ENCODE measurements at places on chromosomes 2 and 18.

DNA sequence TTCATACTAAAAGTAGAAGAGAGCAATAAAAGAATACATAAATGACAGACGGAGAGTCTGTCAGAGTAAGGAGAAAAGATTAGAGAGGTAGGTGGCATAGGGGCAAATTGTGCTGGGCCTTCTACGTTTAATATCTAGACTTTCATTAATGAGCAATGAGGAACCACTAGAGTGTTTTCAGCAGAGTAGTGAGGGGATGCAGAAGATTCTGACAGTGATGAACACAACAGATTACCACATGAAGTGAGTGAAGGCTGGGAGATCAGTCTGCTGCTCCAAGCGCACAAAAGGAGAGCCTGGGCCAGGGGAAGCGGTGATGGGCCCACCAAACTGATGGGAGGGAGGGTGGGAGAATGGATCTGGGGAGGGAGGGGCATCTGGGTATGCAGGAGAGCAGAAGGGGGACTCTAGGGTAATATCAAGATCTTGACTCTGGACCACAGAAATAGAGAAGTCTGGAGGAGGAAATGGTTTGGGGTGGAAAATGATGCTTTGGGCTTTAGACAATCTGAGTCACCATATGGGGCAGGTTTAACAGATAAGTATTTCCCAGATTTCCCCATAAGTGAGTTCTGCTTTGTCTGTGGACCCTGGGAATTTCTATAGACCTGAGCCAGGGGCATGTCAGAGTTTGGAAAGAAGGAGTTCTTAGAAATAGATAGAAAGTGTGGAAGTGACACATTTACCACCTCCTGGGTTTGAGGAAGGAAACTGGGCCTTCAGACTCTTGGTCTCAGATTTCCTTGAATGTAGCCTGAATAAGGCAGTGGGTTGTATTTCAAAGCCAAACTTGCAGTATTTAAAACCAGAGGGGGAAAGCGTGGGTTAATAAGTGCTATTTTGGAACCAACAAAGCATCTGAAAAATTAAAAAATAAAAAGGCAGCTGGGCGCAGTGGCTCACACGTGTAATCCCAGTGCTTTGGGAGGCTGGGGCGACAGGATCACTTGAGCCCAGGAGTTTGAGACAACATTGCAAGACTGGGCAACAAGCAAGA lies 15.0 kb upstream of the IL1A start:
- no peak for DNase-seq

GRCh38 chr2:204042401-204042800 lies 105.8 kb downstream of the ICOS start:
- DNase-seq = no peak

- no peak for DNase-seq
These were observed 527.5 kb downstream of the GALR1 start for GRCh38 chr18:77777163-77777562.

DNA sequence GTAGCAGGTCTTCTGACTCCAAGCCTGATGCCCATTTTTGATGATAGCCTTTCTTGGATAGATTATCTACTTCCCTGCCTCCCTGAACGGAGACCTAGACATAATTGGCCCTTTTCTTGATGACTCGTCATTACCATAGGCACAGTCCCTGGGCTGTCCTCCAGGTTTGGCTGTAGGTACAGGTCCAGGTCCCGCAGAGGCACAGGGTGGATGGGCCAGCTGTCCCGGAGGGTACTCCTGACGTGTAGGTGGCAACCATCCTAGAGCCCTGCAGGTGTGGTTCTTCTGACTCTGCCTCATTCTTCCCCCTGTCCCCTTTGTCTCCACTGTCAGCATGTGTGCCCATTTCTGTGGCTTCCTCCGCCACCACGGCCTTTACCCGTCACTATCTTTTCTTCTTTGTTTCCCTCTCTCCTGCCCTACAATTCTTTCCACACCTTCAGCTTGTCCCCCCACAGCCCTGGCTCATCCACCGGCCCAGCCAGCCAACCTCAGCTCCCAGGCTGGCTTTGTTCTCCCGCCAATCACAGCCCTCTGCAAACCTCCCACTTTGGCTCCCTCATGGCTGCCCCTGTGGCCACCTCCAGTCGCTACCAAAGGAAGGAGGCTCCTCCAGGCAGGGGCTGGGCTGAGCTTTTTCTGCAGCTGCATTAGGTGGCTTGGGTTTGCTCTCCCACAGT lies 102.8 kb downstream of the SMAD7 start:
- DNase-seq = no peak

- no peak for DNase-seq
These were observed 114.7 kb downstream of the DNAH6 start for GRCh38 chr2:84631047-84631446.

- peak; percentile 20 for DNase-seq
These were observed 230.9 kb upstream of the SMAD2 start for GRCh38 chr18:48161191-48161910.

- DNase-seq = no peak
These were observed 611 bp downstream of the NOL10 start for GRCh38 chr2:10688921-10689807.

GRCh38 chr2:46335391-46336282 lies 38.4 kb downstream of the EPAS1 start:
- DNase-seq = no peak

GRCh38 chr2:54428108-54428831 lies 27.9 kb upstream of the SPTBN1 start:
- no peak for DNase-seq

DNA sequence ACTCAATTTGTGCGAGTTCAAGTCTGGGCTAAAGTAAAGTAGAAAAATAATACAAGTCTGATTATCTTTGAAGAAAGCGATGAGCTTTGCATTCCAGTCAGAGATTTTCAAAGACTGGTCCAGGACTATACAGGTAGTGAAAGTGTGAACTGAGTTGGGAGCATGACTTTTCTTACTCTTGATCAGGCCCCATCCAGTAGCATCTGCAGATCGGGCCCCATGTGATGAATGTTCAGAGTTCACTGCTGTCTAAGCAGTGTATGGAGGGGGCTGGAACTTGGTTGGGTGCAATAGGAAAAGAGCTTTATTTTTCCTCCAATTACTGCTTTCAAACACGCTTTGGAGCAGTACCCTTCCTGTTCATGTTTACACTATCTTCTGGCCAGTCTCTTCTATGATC lies 747.4 kb upstream of the ID2 start:
- no peak for DNase-seq

- DNase-seq = no peak
These were observed 17.8 kb upstream of the PMAIP1 start for GRCh38 chr18:59881728-59882656.

GRCh38 chr2:104476075-104476474 lies 377.8 kb upstream of the POU3F3 start:
- no peak for DNase-seq

DNA sequence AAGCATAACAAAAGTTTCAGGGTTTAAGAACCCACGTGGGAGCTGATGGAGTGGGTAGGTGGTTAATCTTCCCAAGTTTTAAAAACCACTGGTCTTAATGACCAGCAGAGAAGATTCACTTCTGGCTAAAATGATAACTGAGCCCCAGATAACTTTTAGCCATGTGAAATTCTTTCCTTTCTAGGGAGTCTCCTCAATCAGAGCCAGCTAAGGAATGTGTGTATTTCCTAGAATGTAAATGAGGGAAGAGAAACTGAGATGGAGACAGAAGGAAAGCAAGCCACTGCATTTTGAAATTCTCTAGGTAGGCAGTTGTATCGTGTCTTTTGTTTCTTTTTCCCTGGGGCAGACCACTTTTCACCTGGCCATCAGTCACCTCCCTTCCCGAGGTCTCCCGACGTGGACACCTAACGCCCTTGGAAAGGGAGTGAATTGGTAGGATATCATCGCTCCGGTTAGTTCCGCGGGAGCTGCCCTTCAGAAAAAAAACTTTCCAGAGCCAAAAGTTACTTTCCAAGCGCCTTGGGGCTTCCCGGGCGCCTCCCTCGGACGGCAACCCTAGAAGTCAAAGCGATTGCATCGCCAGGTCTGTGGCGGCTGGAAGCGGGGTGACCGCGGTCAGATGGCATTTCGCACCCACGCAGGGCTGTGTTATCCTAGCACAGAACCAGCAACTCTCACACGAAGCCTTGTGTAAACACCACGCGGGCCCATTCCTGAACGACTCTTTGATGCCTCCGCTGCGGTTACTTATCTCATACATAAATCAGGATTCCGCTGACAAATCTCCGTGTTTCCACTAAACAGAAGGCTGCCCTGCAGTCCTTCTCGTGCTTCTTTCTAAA lies 1.3 kb downstream of the COLEC12 start:
- DNase-seq = no peak

- DNase-seq = no peak
These were observed 37.6 kb downstream of the NXPH2 start for GRCh38 chr2:138742441-138743057.

GRCh38 chr2:137220438-137220993 lies 455.2 kb downstream of the THSD7B start:
- DNase-seq = no peak

DNA sequence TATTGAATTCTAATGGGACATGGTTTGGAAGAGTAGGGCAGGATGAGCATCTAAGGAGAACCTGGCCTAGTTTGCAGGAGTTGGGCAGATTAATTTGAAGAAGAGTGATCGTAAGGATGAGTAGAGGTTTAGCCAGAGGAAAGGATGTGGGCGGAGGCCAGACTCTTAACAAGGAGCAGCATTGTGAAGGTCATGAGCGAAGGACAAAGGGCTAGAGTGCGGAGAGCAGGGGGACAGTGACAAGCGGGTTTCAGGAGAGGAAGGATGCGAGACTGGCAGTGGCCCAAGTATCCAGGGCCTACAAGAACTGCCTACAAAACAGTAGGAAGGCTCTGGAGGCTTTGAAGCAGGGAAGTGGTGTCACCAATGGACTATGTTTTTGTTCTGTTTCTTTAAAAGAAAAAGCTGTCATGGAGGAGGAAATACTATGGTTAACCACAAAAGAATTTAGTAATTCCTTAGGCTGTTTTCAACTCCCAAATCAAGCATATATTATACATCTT lies 20.1 kb downstream of the SLC66A3 start:
- no peak for DNase-seq

- DNase-seq = no peak
These were observed 114.1 kb downstream of the CRIM1 start for GRCh38 chr2:36469710-36470109.

- DNase-seq = peak; percentile 15
These were observed 56.0 kb upstream of the RAB6C start for GRCh38 chr2:129923265-129924091.

GRCh38 chr2:191169456-191170300 lies 18.9 kb upstream of the STAT4 start:
- no peak for DNase-seq

DNA sequence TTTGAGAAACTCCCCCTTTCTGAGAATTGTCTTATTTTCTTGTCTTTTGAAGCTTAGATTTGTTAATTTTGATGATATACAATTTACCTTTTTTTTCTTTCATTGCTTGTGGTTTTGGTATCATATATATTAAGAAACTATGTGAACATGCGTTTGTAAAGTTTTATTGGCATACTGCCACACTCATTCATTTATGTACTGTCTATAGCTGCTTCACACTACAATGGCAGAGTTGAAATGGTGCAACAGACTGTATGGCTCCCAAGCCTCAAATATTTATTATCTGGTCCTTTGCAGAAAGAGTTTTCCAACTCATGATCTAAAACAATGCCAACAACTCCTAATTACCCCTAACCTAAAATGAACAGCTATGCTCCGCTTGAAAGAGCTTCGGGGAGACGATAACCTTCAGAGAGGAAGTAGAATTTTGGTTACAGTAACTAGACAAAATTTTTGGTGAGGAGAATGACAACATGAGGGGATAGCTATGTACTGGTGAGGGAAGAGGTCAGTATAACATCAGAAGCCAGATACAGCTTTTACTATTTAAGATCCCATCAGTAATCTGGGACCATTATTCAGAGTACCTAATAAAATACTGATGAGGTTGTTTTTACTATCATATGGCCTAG lies 16.1 kb downstream of the PPP3R1 start:
- DNase-seq = no peak

- no peak for DNase-seq
These were observed 114.0 kb downstream of the LYPD6B start for GRCh38 chr2:149152469-149152953.

- DNase-seq = peak; percentile 14
These were observed 36.5 kb downstream of the SEMA4F start for GRCh38 chr2:74690571-74690970.

DNA sequence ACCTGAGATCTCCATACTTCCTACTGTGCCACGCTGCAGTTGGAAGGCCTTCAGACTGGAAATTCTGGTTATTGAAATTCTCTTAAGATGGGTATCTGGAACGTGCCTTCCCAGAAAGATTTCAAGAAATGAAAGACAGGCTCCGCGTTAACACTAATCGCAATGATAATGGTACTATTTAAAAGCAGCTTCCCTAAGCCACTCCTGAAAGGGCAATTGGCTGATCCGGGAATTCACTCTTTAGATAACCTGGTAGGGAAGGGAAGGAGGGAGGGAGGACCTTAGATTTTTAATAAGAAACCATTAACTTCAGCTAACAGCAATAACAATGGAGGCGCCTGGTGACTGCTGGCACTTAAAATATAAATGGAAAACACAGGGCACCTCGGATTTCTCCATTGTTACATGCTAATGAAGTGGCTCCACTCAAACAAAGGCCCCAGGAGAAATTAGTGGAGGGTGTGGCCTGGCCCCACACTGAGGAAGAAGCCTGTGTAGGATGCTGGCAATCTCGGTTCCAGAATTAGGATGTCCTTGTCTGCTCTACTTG lies 22.5 kb upstream of the MTA3 start:
- no peak for DNase-seq

DNA sequence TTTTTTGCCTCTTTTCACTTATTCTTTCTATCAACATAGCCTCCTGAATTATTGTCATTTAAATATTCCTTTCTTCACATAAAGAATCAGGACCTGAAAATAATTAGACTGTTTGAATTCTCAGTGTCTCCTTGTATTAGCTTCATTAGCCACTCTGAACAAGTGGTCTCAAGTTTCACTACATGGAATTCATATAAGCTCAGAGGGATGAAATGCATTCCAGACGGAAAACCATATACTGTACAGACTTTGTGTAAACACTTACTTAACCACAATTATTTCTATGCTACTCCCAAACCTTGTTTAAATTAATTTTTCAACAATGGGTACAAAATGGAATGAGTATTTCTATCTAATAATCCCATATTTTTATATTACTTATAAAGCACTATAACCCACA lies 53.4 kb downstream of the CHN1 start:
- DNase-seq = no peak

DNA sequence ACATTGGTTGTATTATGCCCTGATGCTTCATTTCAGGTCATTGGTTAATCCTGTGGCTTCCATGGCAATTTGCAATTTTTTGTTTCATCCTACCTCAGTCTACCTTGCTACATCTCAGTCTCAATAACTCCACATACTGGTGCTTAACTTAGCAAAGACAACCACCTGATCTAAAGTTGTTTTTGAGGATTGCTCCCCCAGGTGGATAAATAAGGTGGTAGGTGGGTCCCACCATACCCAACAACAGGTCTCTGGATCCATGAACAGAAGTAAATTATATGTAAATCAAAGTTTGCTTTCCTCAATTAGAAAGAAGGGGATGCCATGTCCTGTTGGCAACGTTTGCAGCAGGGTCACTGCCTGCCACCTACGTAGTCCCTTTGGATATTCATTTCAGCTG lies 7.0 kb downstream of the XIRP2 start:
- DNase-seq = no peak

GRCh38 chr18:78773303-78773755 lies 206.3 kb upstream of the SALL3 start:
- DNase-seq = no peak

Measured in NCI-H1048 (cell line).